Stimulated activated naive CD8-positive, alpha-beta T cell treated with anti-CD3 and anti-CD28 coated beads, Interleukin-15, Interleukin-2, amounts not matched to agents 100 U/mL and 50 U/mL, for 24 hours (primary cell): ENCODE measurements at places on chromosomes 6 and 20.

GRCh38 chr20:32439132-32439829 lies 81.2 kb downstream of the ASXL1 start:
- DNase-seq: peak; percentile 66

GRCh38 chr6:118808793-118809638 lies 84.9 kb upstream of the ASF1A start:
- peak; percentile 14 for DNase-seq

DNA sequence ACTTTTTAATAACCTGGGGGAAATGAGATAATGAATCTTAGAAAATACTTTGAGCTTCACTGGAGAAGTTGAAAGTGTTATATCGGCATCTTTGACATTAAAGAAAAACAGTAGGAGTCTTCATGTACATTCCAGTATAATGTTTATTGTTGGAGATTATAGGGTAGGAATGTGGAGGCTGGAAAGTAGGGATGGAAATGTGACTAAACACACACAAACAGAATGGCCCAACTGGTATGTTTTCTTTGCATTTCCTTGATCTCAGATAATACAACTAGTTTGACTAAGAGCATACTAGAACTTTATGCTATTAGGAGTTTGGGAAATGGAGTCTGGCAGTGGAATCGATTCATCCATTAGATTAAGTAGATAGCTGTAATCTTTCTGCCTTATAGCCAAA lies 10.1 kb upstream of the BAG2 start:
- DNase-seq: no peak

DNA sequence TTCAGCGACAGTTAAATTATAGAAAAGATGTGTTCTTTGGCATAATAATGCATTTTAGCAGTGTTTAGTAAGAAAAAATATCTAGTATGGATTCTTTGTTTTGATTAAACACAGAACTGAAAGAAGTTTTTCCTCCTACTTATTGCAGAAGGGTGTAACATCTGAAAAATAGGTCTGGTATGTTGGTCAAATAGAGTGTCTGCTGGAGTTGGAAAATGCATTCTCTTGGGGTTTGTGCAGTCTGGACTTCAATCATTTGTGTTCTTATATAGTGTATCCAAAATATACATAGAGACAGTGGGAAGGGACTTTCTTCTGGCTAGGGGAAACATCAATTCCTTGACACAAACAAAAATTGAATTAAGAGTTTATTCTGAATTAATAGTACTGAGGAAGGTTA lies 132.4 kb upstream of the MAN1A1 start:
- no peak for DNase-seq
